Activated T-cell treated with anti-CD3 and anti-CD28 coated beads, Interleukin-2, amount 50 U/mL, for 24 hours (primary cell): ENCODE measurements at places on chromosomes 5 and 9.

DNA sequence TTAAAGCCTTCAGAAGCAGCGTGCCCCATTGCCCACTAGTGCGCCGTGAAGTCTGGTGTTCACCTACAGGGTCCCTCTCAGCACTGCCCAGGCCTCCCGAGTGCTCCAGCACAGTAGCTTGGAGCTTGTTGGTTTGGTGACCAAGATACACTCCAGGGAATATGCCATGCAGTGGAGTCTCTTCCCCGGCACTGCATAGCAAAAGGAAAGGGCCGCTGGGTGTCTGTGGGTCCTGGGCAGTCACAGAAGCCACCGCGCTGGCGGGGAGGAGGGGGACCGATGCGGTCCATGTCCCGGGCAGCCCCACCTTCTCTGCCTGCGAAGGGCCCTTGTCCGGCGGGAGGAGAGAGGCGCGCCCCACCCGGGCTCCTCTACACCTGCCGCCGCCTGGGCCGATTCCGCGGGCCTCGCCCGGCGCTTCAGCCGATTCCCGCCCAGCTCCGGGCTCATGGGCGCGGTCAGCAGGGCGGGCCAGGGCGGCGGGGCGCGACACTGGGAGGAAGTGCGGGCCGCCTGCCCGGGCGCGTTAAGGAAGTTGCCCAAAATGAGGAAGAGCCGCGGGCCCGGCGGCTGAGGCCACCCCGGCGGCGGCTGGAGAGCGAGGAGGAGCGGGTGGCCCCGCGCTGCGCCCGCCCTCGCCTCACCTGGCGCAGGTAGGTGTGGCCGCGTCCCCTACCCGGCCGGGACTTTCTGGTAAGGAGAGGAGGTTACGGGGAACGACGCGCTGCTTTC, at the start of gene SYK:
Gene SYK, plus strand, starts transcription at position 579 of the 732 bp plus-strand sequence. CDS start 42,080 bp downstream, outside the sequence.
- peaks cover 83% of the 10 kb centered on the region for H3K27me3 ChIP-seq
- H3K27ac ChIP-seq: no peak within 1 kb of the TSS
- no peaks in the 10 kb centered on the region for H3K36me3 ChIP-seq
- peaks cover 5% of the 10 kb centered on the region for H3K4me1 ChIP-seq
- DNase-seq: no peak

DNA sequence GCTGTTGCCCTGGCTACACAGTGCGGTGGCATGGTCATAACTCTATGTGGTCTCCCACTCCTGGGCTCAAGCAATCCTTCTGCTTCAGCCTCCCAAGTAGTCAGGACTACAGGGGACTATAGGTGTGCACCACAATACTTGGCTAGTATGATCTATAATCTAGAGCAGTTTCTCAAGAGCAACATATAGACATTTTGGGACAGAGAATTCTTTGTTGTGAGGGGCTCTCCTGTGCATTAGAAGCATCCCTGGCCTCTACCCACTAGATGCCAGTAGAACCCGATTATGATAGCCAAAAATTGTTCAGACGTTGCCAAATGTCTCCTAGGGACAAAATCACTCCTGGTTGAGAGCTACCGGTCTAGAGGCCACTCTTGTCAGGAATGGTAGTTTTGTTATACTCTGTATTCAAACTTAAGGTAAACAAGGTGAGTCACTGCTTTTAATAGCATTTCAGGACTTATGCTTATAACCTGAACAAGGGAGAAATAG, 7.2 kb downstream of the ANKHD1 start:
- peaks cover 56% of the 10 kb centered on the region for H3K4me1 ChIP-seq
- no peak overlapping the region for H3K4me3 ChIP-seq
- H3K27ac ChIP-seq: no peak overlapping the region
- no peak for DNase-seq
- no peaks in the 10 kb centered on the region for H3K27me3 ChIP-seq

GRCh38 chr5:68554571-68555279, 339.2 kb downstream of the PIK3R1 start:
- no peaks in the 10 kb centered on the region for H3K36me3 ChIP-seq
- no peak overlapping the region for H3K27ac ChIP-seq
- H3K4me1 ChIP-seq: no peaks in the 10 kb centered on the region

GRCh38 chr9:109307380-109308240, 13.2 kb downstream of the EPB41L4B start:
- H3K36me3 ChIP-seq: no peaks in the 10 kb centered on the region
- no peak overlapping the region for H3K27ac ChIP-seq
- peaks cover 8% of the 10 kb centered on the region for H3K4me1 ChIP-seq
- peaks cover 56% of the 10 kb centered on the region for H3K27me3 ChIP-seq
- DNase-seq: no peak
- H3K4me3 ChIP-seq: no peak overlapping the region

DNA sequence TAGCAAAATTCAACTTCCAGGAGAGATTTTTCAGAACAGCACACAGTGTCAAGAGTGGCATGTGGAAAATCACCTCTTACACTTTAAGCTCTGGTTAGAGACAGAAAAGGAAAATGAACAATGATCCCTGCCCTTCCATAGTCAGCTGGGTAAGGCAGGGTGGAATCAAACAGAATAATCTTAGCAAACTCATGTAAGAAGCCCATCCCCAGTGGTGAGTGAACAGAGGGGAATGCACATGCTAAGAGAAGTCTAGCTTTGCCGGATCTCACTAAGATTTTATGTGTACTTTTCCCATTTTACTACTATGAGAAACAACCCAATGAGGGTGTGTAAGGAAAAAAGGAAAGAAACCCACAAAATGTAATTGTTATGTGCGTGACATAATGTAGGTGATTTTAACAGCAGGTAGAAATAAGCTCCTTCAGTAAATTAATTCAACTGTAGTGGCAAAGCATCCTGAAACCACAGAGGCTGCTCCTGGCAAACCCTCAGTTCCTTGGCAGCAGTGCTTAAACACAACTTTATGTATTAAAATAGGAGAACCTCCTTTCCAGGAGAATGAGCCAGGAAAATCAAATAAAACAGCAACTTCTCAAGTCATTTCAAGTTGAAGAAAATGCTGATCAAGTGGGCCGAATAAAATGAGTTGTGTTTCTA, 366.0 kb upstream of the TRPC7 start:
- H3K4me3 ChIP-seq: no peak overlapping the region
- H3K27ac ChIP-seq: no peak overlapping the region
- H3K36me3 ChIP-seq: no peaks in the 10 kb centered on the region
- no peak for DNase-seq
- H3K27me3 ChIP-seq: no peaks in the 10 kb centered on the region
- no peaks in the 10 kb centered on the region for H3K4me1 ChIP-seq

DNA sequence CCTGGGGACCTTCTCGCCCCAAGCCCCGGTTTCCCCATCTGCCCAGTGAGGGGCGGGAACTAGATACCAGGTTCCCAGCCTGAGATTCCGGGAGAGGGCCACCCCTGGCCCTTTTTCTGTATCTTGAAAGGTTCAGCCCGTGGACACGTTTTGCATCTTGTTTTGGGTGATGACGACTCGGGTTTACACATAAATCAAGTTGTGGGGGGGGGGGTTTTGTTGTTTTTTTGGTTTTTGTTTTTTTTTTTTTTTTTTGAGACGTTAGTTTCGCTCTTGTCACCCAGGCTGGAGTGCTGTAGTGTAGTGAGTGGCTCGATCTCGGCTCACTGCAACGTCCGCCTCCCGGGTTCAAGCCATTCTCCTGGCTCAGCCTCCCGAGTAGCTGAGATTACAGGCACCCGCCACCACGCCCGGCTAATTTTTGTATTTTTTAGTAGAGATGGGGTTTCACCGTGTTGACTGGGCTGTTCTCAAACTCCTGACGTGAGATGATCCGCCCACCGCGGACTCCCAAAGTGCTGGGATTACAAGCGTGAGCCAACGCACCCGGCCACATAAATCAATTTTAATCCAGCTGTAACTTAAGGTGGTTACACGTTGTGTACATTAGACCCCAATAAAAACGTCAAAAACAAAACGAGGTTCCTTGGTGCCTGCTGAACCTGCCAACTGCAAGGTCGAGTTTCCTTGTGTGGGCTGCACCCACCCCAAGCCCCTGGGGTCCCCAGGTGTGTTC, 1.1 kb upstream of the BRD3 start:
- H3K27ac ChIP-seq: peak overlapping the region; percentile 87
- H3K4me1 ChIP-seq: peaks cover 27% of the 10 kb centered on the region
- peak overlapping the region; percentile 79 for H3K4me3 ChIP-seq
- H3K27me3 ChIP-seq: peaks cover 21% of the 10 kb centered on the region

- no peak overlapping the region for H3K27ac ChIP-seq
- no peaks in the 10 kb centered on the region for H3K4me1 ChIP-seq
- no peak for DNase-seq
- no peaks in the 10 kb centered on the region for H3K36me3 ChIP-seq
- H3K27me3 ChIP-seq: no peaks in the 10 kb centered on the region
- no peak overlapping the region for H3K4me3 ChIP-seq
Observed at GRCh38 chr5:79206541-79206940, 29.4 kb upstream of the JMY start.

DNA sequence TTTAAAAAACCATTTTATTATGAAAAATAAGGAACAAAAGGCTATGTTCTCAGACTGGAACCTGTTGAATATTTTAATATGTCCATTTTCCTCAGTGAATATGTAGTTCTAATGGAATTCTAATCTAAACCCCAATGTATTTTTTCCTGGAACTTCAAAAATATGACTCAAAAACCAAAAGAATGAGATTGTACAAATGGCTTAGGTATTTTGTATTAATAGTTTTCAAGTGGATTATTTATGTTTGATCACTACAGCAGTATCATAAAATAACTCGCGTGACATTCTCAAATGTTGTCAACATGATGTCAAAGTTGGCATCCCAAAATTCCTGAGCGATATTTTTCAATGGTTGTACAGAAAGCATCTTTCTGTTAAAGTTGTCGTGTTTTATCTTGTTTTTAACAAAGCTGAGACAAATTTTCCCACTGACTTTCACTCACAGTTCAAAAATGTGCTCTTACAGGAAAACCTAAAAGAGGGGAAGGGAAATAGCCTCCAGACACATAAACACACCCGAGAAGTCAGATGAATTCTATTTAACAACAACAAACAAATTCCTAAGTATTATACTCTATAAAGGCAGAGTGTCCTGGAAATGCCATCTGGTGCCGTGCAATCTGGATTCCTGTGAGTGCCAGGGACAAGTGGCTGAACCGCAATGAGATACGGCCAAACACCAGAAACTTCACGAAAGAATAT, 68.1 kb upstream of the TAS2R1 start:
- DNase-seq: no peak
- H3K27ac ChIP-seq: no peak overlapping the region

DNA sequence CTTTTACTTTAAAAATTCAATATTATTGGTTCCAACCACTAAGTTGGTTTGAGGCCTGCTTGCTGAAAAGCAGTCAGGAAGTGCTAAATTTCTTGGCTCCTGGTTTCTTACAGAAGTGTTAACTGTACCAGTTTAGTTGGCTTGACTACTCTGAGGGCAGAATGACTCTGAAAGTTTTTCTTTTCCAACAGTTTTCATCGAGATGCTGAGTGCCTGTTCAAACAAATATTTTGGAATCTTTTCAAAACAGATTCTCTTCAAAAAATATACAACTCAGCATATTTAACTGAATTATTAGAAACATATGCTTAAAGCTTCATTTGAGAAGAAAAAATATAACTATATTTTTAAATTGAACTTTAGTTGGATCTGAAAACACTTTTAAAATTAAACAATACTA, 37.0 kb downstream of the SLC38A9 start:
- H3K4me1 ChIP-seq: peaks cover 3% of the 10 kb centered on the region
- H3K27me3 ChIP-seq: no peaks in the 10 kb centered on the region
- H3K4me3 ChIP-seq: no peak overlapping the region
- peaks cover 9% of the 10 kb centered on the region for H3K36me3 ChIP-seq

DNA sequence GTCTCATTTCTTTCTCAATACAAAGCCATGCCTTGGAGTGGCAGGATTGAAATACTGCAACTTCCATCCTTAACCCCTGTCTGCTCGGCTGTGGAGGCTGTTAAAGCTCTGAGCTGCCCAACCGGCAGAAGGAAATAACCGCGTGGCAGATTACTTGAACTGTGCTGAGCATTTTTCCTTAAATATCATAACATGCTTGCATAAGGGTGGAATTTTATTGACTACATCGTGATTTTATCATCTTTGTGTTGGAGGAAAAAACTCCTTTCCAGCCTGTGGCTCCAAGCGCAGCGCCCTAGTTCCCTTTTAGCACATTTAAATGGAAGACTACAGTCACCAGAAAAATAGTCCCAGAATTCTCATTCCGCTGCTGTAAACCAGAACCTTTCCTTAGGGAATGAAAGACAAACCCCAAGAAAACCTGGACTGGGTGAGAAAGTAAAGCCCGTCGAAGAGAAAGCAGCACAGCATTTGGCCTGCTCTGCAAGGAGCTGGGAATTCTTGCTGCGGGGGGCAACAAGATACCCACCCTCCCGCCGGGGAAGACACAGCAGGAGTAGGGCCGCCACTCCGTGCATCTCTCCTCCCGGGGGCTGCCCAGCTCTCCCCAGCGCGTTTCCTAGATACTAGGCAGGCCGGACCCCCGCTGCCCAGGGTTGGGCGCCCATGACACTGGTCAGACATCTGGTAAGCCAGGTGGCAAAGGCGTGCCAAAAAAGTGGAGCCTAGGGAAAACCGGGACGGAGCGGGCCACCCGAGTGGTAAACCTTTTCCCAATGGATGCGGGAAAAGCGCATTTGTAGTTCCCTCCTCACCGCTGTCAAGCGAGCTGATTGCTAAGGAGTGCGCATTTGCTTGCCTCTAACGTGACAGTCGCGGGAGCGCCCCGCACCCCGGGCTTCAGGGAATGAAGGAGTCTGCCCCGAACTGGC, 1.3 kb downstream of the SHC3 start:
- H3K27ac ChIP-seq: no peak overlapping the region
- peaks cover 22% of the 10 kb centered on the region for H3K4me1 ChIP-seq
- H3K4me3 ChIP-seq: no peak overlapping the region
- peaks cover 83% of the 10 kb centered on the region for H3K27me3 ChIP-seq

GRCh38 chr9:19203058-19203457, 27.4 kb upstream of the DENND4C start:
- H3K27me3 ChIP-seq: no peaks in the 10 kb centered on the region
- H3K4me1 ChIP-seq: peaks cover 5% of the 10 kb centered on the region
- no peaks in the 10 kb centered on the region for H3K36me3 ChIP-seq
- no peak overlapping the region for H3K27ac ChIP-seq

GRCh38 chr9:114655689-114656088, 1.9 kb downstream of the TEX53 start:
- peaks cover 2% of the 10 kb centered on the region for H3K36me3 ChIP-seq
- H3K27me3 ChIP-seq: no peaks in the 10 kb centered on the region
- DNase-seq: no peak

GRCh38 chr5:100691548-100691947, 156.4 kb downstream of the FAM174A start:
- no peak overlapping the region for H3K4me3 ChIP-seq
- no peak for DNase-seq
- H3K4me1 ChIP-seq: peaks cover 7% of the 10 kb centered on the region
- no peaks in the 10 kb centered on the region for H3K27me3 ChIP-seq
- no peak overlapping the region for H3K27ac ChIP-seq

- H3K27ac ChIP-seq: no peak overlapping the region
- H3K36me3 ChIP-seq: peaks cover 84% of the 10 kb centered on the region
- no peaks in the 10 kb centered on the region for H3K4me1 ChIP-seq
- no peak for DNase-seq
- H3K27me3 ChIP-seq: no peaks in the 10 kb centered on the region
Observed at GRCh38 chr5:169758886-169759285, 121.8 kb downstream of the DOCK2 start.

DNA sequence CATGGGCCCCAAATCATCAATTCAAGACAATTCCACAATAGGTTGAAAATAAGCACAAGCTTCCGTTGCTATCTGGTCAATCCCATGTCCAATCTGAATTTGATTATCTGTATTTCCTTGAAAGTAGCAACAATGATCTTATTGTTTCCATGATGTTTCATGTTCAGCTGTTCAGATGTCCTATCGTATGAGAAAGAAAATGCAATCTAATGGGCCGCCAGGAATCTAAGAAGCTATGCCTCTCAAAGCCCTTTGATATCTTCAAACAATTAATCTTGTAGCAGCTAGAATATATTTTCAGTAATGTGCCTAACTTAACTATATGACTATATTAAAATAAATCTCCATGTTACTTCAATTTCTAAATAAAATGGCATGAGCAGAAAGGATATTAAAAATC, 32.1 kb upstream of the ALDOB start:
- H3K36me3 ChIP-seq: no peaks in the 10 kb centered on the region
- no peaks in the 10 kb centered on the region for H3K4me1 ChIP-seq
- no peak overlapping the region for H3K4me3 ChIP-seq
- DNase-seq: no peak
- H3K27ac ChIP-seq: no peak overlapping the region
- H3K27me3 ChIP-seq: peaks cover 67% of the 10 kb centered on the region
